ENCODE measurements at places on chromosomes 1 and 21. TPM values are rescaled to one million over a fixed set of nuclear protein-coding genes. Genes with fewer than 3 reads are reported as not detected.

Gene CLIC6
- polyA plus RNA-seq: 0.08 TPM

Gene DCST2
- polyA plus RNA-seq: 0.16 TPM

Gene AADACL4
- polyA plus RNA-seq: not detected

Gene LYPD8
- polyA plus RNA-seq: not detected

Gene SDC3
- 6.6 TPM for polyA plus RNA-seq

Gene FCMR
- polyA plus RNA-seq: 0.94 TPM

Gene CITED4
- not detected for polyA plus RNA-seq

Gene GPR52
- polyA plus RNA-seq: not detected

Gene DCST1
- polyA plus RNA-seq: not detected

Gene FCGR3B
- not detected for polyA plus RNA-seq

Gene OTUD7B
- polyA plus RNA-seq: 3.1 TPM

Gene NID1
- polyA plus RNA-seq: 82.0 TPM

Gene TEDDM1
- not detected for polyA plus RNA-seq

Gene SELENBP1
- polyA plus RNA-seq: 3.8 TPM

Gene CFHR4
- not detected for polyA plus RNA-seq

Gene OR2T2
- not detected for polyA plus RNA-seq

Gene HNRNPCL1
- polyA plus RNA-seq: not detected

Gene CYP4Z1
- polyA plus RNA-seq: not detected

Gene RGSL1
- polyA plus RNA-seq: not detected

Gene CCDC185
- not detected for polyA plus RNA-seq

Gene KCNN3
- polyA plus RNA-seq: not detected

Gene CNKSR1
- not detected for polyA plus RNA-seq

Gene PUM1
- 45.7 TPM for polyA plus RNA-seq

Gene KCNT2
- 0.14 TPM for polyA plus RNA-seq

Gene OR10Z1
- polyA plus RNA-seq: not detected

Gene UBASH3A
- polyA plus RNA-seq: not detected

Gene KCNE1
- not detected for polyA plus RNA-seq

Gene SPRR4
- not detected for polyA plus RNA-seq

Gene RAP1A
- polyA plus RNA-seq: 40.0 TPM

Gene MPL
- not detected for polyA plus RNA-seq

Gene SLC66A1
- 13.1 TPM for polyA plus RNA-seq

Gene RUNX1
- polyA plus RNA-seq: 21.3 TPM

Gene IGSF21
- polyA plus RNA-seq: not detected

Gene NHLH1
- 0.31 TPM for polyA plus RNA-seq

Gene GSTM3
- 75.2 TPM for polyA plus RNA-seq

Measured in GM23248 (cell line).